ENCODE measurements at places on chromosomes 16 and 17.

- DNase-seq: peak; percentile 49
Observed at GRCh38 chr17:17063546-17064122, 21.4 kb downstream of the MPRIP start.

GRCh38 chr17:66570447-66571195 is 264.3 kb upstream of the CACNG5 start:
- DNase-seq: no peak

DNA sequence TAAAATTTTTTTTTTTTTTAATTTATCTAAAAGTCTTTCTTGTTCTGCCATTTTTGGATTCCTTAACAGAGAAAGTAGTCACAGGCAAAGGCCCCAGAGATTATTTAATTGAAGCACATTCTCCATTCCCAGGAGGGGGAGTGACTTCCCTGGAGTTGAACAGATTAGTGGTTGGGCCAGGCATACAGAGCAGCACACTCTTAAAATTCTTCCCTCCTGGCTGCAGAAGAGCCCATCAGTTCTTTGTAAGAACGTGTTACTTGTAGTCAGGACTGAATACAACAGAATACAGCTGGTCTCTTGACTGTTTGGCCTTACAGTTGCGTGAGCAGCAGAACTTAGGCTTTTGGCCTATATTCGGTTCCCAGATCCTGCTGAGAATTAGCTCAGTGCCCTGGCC is 1.8 kb downstream of the ALKBH5 start:
- DNase-seq: peak; percentile 18

GRCh38 chr16:50804290-50804907 is 62.5 kb downstream of the CYLD start:
- DNase-seq: no peak

DNA sequence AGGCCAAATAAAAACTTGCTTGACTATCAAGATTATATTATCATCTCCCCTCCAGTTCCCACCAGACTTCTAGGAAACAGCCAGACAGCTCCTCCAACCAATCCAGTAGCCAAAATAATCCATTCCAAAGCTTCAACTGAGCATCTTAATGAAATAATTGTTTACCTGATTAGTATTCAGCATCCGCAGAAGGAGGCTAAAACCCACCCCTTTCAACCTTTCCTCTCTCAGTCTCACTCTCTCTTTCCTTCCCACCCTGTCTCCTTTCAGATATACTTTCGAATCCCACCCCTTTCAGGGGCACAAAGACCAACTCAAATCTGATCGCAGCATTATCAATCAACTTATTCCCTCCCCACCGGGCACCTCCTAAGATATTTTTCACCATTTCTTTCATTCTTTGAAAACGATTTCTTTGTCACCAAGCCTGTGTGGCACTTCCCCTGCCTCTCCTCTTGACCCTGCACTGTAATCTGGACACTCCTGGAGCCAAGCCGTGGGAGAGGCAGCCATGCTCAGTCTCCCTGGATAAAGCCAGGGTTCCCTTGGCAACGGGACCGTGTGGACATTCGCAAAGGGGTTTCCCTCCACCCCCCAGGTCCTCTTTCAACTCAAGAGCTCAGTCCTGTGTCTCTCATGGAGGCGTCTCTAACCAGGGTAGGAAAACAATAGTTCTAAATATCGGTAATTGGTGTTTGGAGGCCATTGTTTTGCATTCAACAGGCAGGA is at the start of gene ANKFN1:
ANKFN1 (plus strand) TSS at position 602 of the 729 bp plus-strand sequence. CDS start 59,193 bp downstream, outside the sequence.
- DNase-seq: no peak

DNA sequence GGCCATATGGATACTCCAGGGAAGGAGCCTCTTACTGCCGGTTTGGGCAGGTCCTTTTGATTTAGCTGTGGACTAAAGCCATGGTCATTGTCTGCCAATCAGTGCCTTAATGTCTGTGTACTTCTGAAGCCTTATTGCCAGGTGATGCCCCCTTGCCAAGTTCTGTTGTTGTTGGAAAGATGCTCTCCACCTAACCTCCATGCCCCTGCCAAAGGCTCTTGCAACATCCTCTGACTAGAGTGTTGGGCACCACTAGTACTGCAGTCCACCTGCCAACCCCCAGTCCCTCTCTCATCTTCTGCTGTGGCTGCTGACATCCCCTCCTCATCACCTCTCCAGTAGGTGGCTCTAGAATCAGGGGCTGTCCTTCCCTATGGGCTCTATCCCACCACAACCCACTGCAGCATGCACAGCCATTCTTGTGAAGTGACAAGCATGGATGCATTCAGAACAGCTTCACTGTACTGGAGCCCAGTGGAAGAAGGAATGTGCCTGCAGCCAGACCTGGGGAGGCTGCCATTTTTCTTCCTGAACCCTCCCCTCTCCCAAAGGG is 375.3 kb upstream of the CDH5 start:
- DNase-seq: peak; percentile 2

- DNase-seq: no peak
Observed at GRCh38 chr16:56912746-56913708, 18.9 kb upstream of the HERPUD1 start.
